ENCODE measurements at places on chromosomes 12 and 14. TPM values are rescaled to one million over a fixed set of nuclear protein-coding genes. Genes with fewer than 3 reads are reported as not detected.

TUBA1B gene
- 509 TPM for total RNA-seq

CD27 gene
- 0.31 TPM for total RNA-seq

SPTB gene
- 386 TPM for total RNA-seq

MYF6 gene
- 164 TPM for total RNA-seq

BMP4 gene
- 15.3 TPM for total RNA-seq

CLEC6A gene
- not detected for total RNA-seq

IQSEC3 gene
- total RNA-seq, result 0.82 TPM

Measured in tongue (tissue), 3 donors.